ENCODE measurements at places on chromosomes 5 and 9.

DNA sequence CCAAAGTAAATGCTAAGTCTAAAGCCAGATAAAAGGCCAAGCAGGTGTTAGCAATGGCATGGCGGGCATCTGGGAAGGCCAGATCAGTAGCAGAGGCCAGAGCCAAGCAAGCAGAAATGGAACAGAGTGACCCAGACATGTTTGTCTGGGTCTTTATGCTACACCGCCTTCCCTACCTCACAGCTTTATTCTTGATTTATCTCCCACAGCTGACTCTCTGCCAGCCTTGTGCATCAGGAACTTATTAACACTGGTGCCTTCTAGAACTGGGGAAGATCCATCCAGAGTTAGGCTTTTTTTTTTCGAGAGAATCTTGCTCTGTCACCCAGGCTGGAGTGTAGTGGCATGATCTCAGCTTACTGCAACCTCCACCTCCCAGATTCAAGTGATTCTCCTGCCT is 112.5 kb upstream of the SLC44A1 start:
- no peak for DNase-seq

DNA sequence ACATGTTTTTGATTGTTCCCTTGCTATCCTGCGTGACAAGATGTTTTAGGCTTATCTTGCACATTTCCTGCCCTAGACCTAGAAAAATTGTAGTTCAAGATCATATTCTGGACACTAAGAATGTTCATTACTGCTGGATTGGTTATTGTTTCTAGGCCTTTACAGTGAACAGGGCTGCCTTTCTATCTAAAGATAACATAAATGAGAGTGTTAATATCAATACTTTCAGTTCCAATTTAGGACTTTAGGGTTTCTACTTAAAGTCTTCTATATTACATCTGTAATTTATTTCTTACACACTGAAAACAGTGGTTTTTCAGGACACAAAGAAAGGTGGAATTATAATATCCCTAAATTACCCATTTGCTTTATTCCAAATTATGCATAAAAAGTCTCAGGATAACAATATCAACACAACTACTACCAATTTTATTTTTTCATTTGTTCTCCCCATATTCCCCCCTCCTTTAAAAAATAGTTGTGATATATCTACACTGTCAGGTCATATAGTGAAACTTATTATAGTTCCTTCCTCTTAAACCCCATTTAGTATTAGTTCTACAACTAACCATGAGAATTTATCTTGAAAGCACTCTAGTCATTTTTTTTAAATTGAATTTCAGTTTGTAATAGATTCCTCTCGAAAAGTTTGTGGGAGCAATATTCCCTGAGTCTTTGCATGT is 293.9 kb upstream of the RIOK2 start:
- no peak for DNase-seq

DNA sequence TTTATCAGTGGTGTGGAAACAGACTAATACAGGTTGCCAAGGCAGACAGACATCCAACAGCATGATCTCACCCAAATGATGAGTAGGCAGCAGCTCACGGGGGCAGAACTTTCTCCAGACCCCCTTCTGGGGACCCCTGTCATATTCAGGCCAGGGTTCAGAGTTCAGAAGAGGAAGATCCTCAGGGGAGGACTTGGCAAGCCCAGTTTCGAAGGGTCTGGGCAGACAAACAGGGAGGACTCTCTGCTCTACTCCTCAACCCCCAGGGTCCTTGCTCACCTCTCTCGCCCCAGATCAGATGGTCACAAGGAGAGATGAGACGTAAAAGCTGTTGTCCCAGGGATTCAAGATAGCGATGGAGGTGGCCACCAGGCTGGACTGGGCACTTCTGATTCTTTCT is 215.1 kb upstream of the MVB12B start:
- no peak for DNase-seq

DNA sequence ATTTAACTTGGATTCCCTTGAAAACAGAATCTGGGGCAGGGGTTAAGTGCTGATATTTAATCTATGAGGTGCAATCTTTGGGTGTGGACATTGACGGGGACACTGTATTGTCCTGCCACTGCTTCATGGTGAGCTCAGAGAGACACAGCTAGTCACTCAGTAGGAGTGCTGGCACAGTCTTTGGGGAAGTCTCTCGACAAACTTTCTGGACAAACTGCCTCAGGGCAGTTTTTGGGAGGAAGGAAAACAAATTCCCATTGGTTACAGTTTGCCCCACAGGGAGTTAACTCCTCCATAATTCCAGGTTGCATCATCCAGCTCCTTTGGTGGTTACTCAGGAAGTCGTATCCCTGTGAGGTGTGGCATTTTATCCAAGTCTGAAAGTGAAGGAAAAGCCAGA is 17.9 kb downstream of the HNRNPK start:
- no peak for DNase-seq

GRCh38 chr9:16461137-16461840 is 409.2 kb downstream of the BNC2 start:
- DNase-seq = no peak

Data from stimulated activated CD8-positive, alpha-beta memory T cell treated with anti-CD3 and anti-CD28 coated beads, Interleukin-4, amount 100 ng/mL, for 1 hour (primary cell).